NCI-H2171 (cell line): ENCODE measurements at places on chromosomes 4 and X.

DNA sequence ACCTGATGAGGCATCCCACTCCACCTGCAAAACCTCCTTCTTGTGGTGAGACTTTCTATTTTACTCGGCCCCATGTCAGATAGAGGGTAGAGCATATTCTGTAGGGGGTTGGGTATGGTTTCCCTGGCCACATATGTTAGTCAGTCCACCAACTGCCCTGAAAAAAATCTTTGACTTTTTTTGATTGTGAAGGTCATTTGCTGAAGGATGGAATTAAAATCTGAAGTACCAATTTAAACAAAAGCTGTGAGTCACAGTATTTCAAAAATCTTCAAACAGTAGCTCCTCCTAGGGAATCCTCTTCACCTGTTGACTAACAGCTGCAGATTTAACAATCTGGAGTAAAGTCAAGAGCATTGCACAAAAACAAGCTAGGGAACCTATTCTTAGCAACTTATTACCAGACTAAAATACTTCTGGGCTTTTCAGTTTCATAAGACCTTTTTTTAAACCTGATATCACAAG, 8.0 kb upstream of the CCDC110 start:
- DNase-seq = no peak

- no peak for DNase-seq
Measured at GRCh38 chr4:168908093-168908492, 102.0 kb downstream of the CBR4 start.

GRCh38 chr4:184851200-184851541, 25.4 kb upstream of the ACSL1 start:
- DNase-seq = no peak

DNA sequence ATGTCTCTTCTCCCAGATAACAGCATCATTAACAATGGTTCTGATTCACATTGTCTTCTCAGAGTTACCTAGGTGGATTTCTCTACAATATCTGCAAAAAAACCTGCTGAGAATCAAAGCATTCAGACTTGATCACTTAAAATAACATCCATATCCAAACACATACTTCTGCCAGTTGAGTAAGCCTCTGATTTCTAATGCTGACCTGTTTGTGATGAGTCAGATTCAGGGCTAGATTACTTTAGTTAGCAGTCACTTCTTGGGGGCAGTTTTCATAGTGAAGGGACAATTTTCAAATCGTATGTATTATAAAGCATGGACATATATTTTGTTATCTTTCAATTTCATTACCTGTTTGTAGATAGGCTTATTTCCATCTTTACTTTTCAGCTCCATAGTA, 35.5 kb downstream of the CCNI start:
- no peak for DNase-seq

- DNase-seq = no peak
Measured at GRCh38 chrX:68690936-68691501, 43.6 kb downstream of the STARD8 start.

DNA sequence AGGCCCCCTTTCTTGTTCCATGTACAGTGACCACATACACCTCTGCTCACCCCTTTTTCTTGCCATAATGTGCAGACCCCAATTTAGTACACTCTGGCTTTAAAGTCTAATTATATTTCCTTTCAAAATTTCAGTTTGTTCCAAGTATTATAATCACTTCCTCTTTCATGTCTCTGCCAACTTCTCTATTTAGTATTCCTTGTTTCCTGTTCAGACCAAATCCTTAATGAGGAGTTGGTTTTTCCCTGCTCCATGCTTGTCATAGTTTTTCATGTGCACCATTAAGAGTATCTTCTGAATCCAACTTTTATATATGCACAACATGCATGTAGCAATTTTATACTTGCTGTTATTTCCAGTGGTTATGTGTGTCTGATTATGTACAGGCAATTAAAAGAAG, 32.3 kb downstream of the USP53 start:
- DNase-seq = no peak

GRCh38 chr4:37732526-37733186, 46.5 kb upstream of the RELL1 start:
- DNase-seq = no peak

- no peak for DNase-seq
Measured at GRCh38 chrX:31353095-31353494, 281.3 kb upstream of the FTHL17 start.

- DNase-seq = no peak
Measured at GRCh38 chrX:140504371-140505324, at the start of gene SOX3. TSS of gene SOX3 (minus strand) at chrX:140505069. CDS start at chrX:140505060, 9 bp downstream.

DNA sequence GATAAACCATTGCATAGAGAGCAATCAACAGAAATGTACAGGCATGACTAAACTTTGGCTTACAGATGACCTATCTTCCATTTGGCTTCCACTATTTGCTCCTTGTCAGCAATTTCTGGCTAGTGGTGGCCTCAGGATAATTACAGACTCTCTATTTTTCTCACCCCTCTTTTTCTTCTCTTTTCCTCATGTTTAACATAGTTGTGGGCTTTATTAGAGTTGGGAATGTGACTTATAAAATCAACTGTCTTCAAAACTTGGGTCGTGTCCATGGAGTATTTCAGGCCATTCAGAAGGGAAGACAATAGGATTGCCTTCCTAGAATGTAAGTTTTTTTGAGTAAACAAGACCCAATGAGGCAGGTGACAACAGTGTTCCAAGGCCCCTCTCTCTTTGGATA, 236.2 kb downstream of the FRAS1 start:
- DNase-seq = no peak

DNA sequence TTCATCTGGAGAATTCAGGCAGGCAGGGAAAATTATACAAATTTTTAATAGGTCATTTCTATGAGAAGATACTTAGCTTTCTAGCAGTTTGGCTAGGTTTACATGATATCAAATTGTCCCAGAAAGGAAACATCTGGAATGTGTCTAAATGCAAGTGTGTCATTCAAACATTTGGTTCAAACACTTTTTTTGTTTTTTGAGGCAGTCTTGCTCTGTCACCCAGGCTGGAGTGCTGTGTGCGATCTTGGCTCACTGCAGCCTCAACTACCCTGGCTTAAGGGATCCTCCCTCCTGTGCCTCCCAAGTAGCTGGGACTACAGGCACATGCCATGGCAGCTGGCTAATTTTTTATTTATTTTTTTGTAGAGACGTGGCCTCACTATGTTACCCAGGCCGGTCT, 31.6 kb downstream of the SPARCL1 start:
- DNase-seq = no peak

DNA sequence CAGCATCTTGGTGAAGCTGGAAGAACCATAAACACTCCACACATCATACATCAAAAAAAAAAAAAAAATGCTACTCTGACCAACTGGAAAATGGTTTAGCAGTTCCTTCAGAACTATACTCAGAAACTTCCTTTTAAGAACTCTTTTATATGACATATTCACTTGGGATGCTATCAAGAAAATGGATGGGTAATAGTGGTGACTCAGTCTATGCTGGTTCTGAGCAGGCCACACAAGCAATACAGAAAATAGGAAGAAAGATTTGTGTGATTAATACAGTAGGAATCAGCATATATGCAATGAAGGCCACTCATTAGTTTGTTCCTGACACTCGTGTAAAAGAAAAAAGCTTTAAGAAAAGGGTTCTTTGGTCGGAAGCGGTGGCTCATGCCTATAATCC, 123.5 kb upstream of the FAT4 start:
- DNase-seq = no peak

DNA sequence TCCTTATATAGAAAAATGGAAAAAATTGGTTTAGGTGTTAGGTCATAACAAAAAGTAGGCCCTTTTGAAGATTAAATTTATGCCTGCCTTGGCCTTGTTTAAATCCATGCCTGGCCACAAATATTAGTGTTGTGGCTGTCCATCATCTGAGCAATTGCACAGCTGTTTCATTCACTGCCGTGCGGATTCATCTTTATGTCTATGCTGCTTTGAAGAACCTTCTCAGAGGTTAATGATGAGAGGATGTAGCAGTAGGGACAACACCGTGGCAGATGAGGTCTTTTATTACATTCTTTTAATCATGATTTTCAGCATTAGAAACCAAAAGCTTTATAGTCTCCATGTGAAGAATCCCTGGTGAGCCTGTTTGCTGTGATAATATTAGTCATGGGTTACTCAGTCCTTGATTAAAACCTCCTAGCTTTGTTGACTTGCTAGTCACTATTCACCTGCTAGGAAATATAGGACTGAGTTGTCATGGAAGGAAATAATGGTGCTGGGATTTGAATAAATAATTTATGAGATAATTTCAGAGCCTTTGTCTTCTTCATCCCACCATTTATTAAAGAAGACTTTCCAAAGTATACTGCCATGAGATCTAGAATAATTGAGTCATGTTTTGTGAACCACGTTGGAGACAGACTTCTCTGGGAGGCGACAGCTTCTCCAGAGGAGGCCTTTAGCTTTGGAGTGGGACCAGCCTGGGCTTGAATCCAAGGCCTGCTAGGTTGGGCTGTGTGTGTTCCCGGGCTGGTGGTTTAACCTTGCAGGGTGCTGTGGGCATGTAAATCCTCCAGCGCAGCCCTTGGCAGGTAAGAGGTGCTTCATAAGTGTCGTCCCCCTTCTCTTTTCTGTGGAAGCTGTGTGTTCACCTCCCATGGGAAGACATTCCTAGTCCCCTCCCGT, 53.5 kb downstream of the PTTG2 start:
- no peak for DNase-seq

DNA sequence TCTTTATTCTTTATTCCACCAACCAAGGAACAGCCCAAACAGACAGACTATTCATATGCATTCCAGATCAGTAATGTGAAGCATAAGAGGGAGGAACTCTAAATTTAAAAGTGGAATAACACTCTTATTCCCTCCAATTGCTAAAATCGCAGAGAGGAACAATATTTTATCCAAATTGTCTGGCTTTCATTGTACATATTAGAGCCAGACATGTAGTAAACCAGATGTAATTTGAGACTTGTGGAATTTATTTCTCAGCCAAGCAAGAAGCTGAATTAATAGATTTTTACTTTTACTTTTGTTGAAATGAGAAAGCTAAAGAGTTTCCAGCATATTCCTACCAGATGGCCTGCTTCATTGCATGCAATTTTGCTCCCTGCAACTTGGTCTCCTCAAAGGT, 674.6 kb upstream of the SLIT2 start:
- no peak for DNase-seq

- no peak for DNase-seq
Measured at GRCh38 chr4:141669501-141669900, 33.1 kb downstream of the IL15 start.

DNA sequence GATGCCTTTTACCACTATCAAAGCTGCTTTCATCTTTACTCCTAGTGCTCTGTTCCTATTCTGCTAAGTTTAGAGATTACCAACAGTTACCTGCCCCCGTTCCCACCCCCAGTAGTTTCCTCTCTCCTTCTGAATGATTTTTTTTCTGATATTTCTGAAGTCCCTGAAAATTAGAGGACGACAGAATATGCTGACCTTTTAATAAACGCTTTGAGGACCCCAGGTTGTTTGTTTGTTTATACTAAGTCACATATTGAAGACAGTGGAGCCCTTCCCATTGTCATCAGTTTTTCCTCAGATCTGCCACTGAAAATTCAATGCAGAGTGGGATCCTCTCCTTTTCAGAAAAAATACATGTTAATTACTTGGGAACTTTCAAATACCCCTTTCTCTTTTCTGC, 1039.3 kb upstream of the AGA start:
- DNase-seq = no peak

DNA sequence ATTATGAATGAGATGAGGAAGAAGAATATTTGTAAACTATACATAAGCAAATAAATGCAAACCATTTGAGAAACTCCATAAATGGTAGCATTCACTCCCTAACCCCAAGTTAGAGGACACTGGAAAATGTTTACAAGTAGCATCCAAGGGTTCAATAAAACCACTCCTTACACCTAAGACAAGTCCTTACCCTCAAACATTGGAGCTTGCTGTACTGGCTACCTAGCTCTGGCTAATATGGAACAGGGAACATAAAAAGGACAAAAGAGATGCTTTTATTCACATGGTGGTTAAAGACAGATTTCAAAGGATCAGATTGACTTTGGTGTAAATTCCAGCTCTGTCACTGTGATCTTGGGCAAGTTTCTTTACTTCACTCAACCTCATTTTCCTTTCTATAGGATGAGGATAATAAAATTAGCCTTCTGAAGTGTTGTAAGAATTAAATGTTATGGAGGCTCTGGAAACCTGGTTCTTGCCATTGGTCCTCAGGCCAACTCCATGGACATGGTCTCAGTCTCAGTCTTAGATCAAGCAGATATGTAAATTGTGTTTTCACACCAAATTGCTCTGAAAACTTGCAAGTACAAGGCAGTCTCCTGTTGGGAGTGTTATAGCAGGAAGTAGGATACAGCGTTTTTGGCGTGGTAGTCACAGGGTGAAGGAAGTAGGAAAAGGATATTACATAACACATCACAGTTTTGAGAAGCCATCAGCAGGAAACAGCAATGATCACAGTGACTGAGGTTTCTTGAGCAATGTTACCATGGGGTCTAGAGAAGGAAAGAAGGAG, 3.3 kb downstream of the CXCL1 start:
- no peak for DNase-seq

- no peak for DNase-seq
Measured at GRCh38 chrX:125205133-125205917, 114.3 kb upstream of the TEX13C start.

DNA sequence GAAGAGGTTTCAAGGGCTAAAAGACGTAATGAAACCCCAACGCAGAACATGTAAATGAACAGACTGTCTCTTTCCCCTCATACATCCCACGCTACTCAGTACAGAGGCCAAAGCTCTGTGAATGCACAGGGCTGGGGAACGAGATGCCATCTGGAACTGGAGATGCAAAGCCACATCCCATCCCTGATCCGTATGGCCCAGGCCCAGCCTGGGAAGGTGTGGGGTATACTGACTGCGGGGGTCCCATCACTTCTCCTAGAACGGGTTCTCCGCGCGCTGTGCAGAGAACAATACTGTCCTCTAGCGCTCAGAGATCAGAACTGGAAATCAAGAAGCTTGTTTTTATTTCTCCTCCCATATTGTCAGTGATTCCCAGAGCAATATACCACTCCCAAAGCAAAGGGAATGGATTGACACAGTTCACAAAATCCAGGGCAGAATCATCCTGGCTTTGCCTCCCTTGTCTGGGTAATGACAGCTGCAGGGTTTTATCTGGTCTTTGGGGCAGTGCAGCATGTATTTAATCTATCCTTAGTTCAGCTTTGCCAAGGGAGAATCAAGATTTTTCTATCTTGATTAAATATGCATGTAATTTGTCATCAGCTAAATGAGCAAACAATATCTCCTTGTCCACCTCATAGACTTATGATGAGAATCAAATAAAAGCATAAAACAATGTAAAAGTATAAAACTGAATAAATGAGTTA, 47.3 kb upstream of the TLR3 start:
- no peak for DNase-seq

DNA sequence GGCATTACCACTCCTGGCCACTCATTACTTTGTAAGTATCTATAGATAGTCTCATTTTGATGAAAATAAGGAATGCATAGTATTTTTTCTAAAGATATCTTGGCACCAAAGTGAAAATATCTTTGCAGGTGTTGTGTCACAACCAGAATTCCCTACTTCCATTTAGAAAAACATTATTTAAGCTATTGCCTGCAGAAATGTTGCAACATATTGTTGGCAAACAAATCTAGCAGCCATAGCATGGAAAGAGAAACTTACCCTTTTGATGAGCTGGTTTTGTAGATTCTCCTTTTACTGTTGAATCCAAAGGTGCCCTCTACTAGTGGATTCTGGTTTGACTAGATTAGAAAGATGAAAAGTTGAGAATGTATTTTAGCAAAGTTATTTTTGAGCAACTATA, 138.8 kb downstream of the AREG start:
- no peak for DNase-seq
